ENCODE measurements at places on chromosomes 3 and 15.

DNA sequence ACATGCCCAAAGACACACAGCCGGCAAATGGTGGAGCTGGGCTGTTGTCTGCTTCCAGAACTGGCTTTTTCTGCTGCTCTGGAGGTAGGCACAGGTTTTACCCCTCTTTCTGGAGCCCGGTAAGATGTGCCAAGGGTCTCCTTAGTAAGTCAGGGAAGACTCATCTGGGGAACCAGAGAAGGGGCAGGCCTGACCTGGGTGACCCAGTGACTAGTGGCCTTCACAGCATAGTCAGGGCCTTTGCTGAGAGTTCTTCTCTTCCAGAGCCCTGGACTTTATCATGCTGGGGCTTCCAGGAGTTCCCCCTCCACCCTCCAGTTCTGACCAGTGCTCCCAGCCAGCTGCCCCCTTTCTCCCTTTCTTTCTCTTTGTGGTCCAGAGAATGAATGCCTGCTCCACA, 3.2 kb downstream of the CD276 start:
- DNase-seq = no peak

- no peak for DNase-seq
These were observed 13.0 kb upstream of the IQGAP1 start for GRCh38 chr15:90375071-90375470.

DNA sequence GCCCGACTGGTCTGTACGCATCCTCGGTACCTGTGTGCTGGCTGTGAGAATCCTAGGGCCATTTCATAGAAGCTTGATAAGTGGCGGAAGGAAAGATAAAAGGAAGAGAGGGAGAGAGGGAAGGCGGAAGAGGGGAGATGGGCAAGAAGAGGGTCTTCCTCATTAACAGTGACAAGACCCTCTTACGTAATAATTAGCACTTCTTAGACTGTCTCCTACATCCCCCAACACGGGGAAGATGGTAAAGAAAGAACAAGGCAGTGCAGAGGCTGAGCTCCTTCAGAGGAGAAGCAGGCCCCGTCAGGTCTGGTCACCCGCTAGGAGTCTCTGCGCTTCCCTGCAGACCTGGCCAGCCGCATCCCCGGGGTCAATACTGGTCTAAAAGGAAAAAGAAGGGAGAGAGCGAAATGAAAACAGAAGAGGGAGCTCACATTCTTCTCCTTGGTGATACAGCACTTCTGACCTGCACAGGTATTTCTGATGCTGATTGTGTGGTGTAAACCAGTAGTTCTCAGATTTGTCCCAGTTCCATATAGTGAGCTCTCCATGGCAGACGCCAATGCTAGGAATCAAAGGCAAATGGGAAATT, 19.0 kb upstream of the FAM240A start:
- no peak for DNase-seq

- DNase-seq = no peak
These were observed 149.9 kb downstream of the NEK10 start for GRCh38 chr3:27219127-27219845.

- DNase-seq = no peak
These were observed 26.2 kb downstream of the GNB4 start for GRCh38 chr3:179425075-179425474.

DNA sequence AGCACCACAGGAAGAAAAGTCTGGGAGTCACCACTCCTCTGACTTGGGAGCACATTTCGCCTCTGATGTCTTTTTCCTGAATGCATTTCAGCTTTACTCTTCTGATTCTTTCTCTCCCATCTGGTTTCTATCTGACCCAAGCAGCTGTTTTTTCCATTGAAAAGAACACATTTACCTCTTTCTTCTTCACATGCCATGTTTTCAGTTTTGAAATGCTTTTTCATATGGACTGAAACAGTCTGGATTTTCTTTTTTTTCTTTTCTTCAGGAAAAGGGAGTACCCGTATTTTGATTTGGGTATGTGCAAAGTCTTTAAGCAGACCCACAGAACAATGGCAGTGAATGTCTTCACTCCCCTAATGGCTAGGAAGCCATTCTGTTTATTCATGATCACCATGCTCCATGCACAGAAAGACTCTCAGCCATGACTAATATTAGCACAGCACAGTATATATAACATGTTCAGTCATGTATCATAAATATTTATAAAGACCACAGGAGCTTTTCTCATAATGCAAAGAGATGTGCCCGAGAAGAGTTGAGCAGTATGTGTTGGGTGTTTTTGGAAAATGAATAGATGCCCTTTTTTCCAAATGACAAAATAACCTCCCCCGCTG, 82.7 kb upstream of the LRIG1 start:
- DNase-seq = no peak

DNA sequence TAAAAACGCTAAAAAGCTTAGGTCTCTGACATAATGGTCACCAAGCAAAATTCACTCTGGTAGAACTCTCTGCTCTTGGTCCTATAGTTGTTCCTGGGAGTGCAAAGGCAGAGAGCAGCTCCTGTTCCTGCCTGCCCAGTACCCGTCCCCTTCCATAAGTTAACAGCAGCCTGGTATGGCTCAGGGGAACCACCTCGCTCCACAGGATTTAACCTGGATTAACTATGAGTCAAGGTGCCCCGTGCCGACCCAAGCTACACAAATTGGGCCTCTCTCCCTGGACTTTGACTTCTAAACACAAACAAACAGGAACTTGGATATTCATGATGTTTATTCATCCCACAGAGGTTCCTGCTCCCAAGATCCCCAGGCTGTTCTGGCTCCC, 32.1 kb downstream of the SCAP start:
- DNase-seq = no peak

GRCh38 chr15:85753261-85753660, 41.5 kb downstream of the KLHL25 start:
- DNase-seq = no peak

GRCh38 chr15:52546031-52546751, 17.5 kb upstream of the MYO5A start:
- no peak for DNase-seq

DNA sequence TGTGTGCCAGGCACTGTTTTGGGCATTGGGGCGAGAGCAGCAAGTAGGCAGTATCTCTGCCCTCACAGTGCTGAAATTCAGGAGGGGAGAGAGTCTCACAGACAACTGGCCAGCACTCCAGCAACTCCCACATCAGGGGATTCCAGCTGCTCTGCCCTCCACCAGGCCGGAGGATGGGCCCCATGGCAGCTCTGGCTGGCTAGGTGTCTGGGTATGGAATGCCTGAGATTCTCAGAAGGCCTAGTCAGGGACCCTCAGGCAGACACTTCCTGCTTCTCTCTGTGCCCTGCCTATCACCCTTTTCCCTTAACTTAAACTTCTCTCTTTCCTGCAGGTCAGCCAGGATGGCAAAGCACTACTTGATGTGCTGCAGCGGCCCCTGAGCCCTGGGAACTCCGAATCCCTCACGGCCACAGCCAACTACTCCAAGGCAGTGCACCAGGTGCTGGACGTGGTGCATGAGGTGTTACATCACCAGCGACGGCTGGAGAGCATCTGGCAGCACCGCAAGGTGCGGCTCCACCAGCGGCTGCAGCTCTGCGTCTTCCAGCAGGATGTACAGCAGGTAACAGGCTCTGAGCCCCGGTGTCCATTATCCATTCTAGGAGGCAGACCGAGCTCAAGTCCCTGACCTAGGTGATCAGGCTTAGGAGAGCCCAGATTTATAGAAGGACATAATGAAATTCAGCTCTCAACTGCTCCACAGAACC, 342.2 kb upstream of the ROPN1 start:
- no peak for DNase-seq

GRCh38 chr3:37606472-37606871, 255.2 kb upstream of the CTDSPL start:
- DNase-seq = no peak

DNA sequence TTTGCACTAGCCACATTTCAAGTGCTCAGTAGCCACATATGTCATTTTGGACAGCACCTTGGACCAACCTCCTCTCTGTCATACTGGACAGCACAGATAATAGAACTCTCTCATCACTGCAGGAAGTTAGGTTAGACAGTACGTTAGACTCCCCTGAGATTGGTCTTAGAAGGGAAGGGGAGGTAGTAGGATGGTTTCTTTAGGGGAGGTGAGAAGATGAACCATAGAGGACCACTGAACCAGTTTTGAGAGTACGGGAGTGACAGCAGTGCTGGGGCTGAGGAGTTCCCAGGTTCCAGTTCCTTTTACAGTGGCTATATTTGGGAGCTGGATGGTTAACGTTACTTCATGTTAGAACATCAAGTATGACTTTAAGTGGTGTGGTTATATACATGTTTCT, 7.8 kb downstream of the LRCH3 start:
- no peak for DNase-seq

Measured in left kidney (tissue), 8 donors.